ENCODE measurements at places on chromosomes 6 and 20.

- no peak for DNase-seq
Measured at GRCh38 chr6:17851001-17851719, 136.3 kb downstream of the KIF13A start.

DNA sequence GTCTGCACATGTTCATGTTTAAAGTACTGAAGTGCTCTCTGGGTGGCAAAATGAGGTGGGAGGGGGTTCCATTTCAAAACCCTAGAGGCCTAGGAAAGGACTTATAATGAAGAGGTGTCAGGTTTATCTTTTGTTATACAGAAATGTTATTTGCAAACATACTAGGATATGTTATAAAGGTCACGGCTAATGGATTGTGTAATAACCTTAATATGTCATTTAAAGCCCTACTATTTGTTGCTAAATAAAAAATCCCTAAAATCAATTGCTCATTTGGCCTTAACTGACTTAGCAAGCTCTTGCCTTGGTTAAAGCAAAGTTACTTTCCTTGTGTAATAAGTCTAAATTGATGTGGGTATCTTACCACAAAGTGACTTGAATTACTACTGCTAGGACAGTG is 8.8 kb downstream of the NKX2-4 start:
- no peak for DNase-seq

DNA sequence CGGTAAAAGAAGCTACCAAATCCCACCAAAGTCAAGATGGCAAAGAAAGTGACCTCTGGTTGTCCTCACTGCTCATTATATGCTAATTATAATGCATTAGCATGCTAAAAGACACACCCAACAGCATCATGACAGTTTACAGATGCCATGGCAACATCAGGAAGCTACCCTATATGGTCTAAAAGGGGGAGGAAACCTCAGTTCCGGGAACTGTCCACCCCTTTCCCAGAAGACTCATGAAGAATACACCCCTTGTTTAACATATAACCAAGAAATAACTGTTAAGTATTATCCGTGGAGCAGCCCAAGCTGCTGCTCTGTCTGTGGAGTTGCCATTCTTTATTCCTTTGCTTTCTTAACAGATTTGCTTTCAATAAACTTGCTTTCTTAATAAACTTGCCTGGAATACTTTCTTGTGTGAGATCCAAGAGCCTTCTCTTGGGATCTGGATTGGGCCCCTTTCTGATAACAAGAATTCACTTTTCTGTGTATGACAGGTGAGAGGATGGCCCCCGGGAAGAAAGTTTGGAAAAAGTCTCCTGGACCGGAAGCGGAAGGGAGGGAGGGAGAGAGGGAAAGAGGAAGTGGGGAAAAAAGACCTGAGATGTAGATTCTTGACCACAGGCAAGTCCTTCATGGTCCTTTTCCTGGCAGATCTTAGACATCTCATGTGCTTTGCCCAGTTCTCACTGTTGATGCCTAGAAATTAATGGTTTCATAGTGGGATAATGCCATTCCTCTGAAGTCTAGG is 146.7 kb upstream of the ID4 start:
- DNase-seq, result no peak

GRCh38 chr6:10801224-10801848 is 37.0 kb downstream of the MAK start:
- peak; percentile 66 for DNase-seq

Data from activated CD4-positive, alpha-beta T cell treated with anti-CD3 and anti-CD28 coated beads, Interleukin-2, amount 50 U/mL, for 48 hours (primary cell).